ENCODE measurements at places on chromosomes 4 and X.

DNA sequence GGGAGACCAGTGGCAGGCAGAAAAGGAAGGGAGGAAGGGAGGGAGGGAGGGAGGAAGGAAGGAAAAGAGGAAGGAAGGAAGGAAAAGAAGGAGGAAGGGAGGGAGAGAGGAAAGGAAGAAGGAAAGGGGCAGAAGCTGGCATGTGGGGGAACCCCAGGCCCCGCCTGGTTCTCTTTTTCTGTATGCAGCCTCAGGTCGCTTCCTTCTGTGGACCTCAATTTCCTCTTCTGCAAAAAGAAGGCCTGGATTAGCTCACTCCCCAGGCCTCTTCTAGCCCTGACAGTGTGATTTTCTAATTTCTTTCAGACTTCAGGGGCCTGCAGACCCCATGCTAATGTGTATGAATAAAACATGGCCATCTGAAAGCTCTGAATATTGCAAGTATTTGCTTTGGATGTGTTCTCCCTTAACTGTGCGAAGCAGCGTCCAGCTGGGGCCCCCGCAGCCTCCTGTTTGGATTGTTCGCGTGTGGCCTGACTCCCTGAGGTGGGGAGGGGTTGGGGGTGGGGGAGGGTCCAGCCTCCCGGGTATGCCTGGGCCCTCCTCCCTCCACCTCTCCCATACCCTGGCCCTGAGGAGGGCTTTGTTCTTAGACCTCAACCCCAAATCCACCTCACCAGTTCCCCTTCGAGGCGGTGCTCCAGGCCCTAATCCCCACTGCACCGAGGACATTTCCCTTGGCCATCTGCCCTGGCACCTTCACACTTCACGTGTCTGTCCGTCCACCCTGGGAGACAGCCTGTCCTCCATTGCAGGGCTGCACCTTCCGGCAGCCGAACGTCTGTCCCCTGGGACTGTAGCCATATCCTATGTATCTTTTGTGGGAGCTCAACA is 199.9 kb upstream of the ATP6AP2 start:
- DNase-seq: no peak

DNA sequence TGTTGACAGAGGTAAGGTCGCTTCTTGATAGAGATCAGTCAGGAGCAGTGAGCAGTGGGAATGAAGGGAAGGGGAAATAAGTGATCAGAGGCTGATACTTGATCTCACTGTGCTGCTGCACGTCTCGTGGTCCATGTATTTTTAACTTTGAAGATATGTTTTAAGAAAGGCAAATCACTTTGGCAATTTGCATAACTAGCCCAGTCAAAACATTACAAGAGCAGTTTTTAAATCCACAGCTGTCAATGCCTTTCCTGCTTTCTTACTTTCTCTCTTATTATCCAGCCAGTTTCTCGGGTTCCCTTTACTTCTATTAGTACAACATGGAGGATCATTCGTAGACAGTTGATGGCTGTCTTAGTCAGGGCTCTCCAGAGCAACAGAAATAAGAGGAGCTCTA is 472.8 kb downstream of the TMA16 start:
- no peak for DNase-seq

- DNase-seq: no peak
These were observed 47.3 kb downstream of the KCNIP4 start for GRCh38 chr4:21901281-21901680.

DNA sequence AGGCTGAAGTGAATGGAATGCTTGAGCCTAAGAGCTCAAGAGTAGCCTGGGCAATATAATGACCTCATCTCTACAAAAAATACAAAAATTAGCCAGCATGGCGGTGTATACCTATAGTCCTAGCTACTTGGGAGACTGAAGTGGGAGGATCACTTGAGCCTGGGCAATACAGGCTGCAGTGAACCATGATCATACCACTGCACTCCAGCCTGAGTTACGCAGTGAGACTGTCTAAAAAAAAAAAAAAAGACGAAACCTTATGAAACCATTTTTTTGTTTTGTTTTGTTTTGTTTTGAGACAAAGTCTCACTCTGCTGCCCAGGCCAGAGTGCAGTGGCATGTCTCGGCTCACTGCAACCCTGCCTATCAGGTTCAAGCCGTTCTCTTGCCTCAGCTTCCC is 36.9 kb downstream of the TLR10 start:
- no peak for DNase-seq

DNA sequence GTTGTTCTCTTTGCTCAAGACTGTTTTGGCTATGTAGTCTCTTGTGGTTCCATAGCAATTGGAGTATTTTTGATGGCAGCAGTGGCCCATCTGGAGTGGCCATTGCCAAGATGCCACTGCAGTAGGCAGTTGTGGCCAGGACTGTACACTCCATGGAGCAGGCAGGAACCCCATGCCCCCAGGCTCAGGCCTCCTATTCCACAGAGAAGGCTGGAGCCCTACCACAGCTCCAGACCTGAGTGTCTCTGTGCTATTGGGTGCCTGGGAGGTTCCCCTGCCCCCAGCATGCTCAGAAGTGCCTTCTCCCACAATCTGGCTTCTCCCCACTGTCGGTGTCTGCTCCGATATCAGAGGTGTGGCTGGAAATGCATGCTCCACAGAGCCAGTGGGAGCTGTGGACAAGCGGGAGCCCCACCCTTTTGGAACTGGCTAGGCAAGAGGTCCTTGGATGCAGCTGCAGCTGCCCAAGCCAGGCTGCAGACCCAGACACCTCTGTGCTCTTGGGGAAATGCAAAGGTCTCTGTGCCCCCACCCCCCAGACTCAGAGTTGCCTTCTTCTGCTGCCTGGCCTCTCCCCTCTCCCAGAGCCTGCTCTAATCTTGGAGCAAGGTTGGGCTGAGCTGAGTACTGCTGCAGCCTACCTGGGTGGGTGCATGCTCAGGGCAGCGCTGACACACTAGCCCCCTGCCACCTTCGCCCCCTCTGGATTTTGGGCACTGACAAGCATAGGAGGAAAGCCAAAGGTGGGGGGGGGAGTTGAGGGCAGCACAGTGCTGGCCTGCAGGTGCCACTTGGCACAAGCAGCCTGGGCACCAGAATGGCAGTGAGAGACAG is 46.6 kb upstream of the UBE2NL start:
- no peak for DNase-seq

- DNase-seq: no peak
These were observed 34.5 kb downstream of the ELF4 start for GRCh38 chrX:130075777-130076176.

DNA sequence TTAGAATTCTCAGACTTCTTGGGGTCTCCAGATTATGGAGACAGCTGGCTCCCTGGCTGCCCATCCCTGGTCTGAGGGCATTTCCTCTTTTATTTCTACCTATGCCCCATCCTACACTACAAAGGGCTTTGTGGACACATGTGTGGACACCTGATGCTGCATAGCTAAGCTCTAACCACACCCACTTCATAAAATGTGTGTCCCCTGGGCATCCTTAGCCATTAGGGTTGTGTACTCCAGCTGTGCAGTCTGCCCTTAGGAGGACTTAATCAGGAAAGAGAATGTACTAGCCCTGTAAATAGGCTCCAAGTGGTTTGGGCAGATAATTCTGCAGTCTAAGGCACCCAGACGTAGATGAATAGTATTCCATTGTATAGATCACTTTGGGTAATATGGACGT is 47.0 kb downstream of the COQ2 start:
- DNase-seq: no peak

- no peak for DNase-seq
These were observed 154.1 kb upstream of the FAM241A start for GRCh38 chr4:111991163-111991562.

GRCh38 chrX:74232859-74233258 is 71.1 kb upstream of the ZCCHC13 start:
- DNase-seq: no peak

GRCh38 chr4:103306870-103307375 is 108.8 kb upstream of the CENPE start:
- DNase-seq: no peak

DNA sequence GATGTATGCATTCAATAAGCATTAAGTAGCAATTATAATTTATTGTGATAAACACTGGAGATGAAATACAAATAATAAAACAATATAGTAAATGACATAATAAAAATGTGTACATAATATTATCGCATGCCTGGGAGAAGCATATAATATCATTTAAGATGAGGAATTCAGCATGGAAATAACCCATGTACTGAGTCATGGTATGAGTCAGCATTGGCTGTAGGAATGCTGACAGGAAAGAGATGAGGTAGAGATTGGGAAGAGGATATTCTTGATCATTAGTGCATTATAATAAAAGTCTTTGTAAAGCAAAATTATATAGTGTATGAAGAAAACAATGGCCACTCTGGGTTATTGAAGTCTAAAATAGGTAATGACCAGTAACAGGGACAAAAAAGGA is 82.8 kb downstream of the MAGEB10 start:
- DNase-seq: no peak

DNA sequence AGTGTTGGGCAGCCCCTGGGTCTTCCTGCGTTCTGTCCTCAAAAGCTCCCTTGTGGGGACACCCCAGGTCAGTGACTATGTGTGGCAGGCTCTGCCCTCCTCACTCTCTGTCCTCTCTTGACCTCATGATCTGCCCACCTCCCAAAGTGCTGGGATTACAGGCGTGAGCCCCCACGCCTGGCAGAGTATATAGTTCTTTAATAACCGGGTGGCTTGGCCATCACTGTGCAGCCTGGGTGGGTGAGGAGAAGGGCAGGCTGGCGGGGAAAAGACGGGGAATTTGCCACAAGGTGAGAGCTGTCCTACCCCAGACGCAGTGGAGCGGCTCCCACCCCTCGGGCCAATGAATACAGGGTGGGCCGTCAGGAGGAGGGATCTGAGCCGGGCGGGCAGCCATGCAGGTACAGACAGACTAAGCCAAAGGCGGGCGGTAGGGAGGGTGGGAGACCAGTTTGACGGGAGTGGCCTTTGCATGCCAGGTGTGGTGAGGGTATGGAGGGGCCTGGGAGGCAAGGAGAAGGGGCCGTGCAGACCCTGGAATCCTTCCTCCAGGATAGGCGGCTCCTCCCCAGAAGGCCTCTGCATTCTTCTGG is 2.5 kb downstream of the SH3BP2 start:
- DNase-seq: no peak

DNA sequence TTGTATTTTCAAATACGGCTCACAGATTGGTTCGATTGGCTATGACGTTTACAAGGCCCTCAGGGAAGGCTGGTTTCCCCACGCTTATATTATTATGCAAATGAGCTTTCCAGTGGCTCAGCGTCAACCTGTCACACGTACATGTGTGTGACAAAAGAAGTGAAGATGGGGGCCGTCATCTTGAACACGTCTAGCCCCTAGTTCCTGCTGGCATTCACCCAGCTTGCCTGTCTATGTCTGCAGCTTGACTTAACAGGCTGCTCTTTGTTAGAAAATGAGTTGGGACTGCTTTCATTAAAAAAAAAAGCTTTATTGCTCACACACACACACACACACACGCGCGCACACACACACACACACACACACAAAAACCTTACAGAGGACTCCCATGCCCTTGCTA is 283.6 kb upstream of the CTSO start:
- no peak for DNase-seq

GRCh38 chrX:130083656-130084382 is 26.5 kb downstream of the ELF4 start:
- DNase-seq: no peak

DNA sequence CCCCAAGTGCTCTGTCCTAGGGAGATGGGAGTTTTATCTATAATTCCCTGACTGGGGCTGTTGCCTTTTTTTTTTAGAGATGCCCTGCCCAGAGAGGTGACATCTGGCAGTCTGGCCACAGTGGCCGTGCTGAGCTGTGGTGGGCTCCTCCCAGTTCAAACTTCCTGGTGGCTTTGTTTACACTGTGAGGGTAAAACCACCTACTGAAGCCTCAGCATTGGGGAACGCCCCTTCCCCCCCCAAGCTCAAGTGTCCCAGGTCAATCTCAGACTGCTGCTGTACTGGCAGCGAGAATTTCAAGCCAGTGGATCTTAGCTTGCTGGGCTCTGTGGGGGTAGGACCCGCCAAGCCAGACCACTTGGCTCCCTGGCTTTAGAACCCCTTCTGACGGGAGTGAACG is 38.3 kb upstream of the CBLL2 start:
- no peak for DNase-seq

DNA sequence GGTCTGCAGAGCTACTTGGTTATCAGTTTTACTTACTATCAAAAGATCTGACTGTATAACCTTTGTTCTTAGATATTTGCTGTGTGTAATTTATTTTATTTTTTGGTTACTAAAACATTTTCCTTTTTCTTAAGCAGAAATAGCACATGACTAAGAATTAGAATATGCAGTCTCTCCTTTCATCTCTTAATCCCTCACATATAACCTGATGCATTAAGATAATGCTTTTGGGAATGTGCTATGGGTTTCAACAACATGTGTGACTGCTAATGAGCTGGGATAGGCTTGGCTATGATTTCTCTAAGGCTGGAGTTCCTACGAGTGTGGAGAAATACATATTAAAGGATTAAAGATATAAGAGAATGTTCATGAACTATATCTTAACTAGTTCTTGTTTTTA is 41.5 kb downstream of the SHROOM3 start:
- no peak for DNase-seq

DNA sequence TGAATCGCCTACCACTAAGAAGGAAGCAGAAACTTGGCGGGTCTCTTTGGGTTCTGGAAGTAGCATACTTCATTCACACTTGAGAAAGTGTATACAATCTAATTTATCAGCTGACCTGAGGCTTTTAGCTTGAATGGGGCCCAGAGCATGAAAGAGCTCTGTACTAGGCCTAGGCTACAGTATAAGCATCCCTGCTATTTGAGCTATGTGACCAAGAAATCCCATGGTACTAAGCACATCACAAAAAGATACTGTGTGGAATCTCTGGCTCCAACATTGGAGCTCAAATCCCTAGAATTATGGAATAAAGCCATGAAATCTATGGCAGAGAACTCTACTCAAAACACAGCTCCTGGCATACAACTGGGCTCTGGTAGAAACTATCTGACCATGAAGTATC is 43.9 kb upstream of the CCDC149 start:
- DNase-seq: no peak

DNA sequence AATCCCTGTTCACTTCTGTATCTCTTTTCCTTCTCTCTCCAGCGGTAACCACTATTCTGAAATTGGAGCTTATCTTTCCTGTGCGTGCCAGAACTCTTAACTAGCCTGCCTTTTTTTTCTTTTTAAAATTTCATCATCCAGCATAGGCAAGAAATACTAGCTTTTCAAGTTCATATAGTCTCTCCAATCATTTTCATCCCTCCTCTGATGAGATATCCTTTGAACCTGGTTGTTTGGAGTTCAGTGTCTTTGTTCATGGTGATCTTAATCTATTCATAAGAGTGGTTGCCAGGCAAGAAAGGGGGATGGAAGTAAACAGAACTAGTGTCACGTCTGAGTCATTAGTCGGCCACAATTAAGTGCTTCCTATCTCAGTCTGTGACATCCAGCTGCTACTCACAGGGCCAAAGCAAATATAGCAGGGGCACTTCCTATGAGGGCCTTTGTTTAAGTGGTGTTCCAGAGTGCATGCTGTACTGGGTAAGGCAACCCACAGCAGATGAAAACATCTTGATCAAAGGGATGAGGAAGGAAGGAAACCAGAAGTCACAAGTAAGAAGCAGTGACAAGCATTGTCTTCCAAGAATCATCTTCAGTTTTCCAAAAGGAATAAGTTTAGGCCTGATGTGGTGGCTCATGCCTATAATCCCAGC is 56.4 kb upstream of the XIAP start:
- no peak for DNase-seq

- no peak for DNase-seq
These were observed 393.1 kb upstream of the ZFP42 start for GRCh38 chr4:187602339-187603092.
